ENCODE measurements at places on chromosomes 4 and X. TPM values are rescaled to one million over a fixed set of nuclear protein-coding genes. Genes with fewer than 3 reads are reported as not detected.

ASB12 gene
- total RNA-seq: not detected

CD38 gene
- total RNA-seq: under 0.01 TPM

TLR10 gene
- total RNA-seq: not detected

FAM156B gene
- total RNA-seq: 20.3 TPM

SSX3 gene
- not detected for total RNA-seq

POU3F4 gene
- total RNA-seq: not detected

STAP1 gene
- total RNA-seq: not detected

EPGN gene
- 0.32 TPM for total RNA-seq

ARMCX5 gene
- 18.0 TPM for total RNA-seq

LDB2 gene
- 24.2 TPM for total RNA-seq

NPNT gene
- under 0.01 TPM for total RNA-seq

DMP1 gene
- not detected for total RNA-seq

DUX4 gene
- total RNA-seq: not detected

PLP1 gene
- under 0.01 TPM for total RNA-seq

FGFR3 gene
- 0.86 TPM for total RNA-seq

PIR gene
- 17.7 TPM for total RNA-seq

GAGE2A gene
- total RNA-seq: not detected

EIF2S3 gene
- 256 TPM for total RNA-seq

ADGRL3 gene
- total RNA-seq: 1.3 TPM

MCTS1 gene
- total RNA-seq: 37.4 TPM

MTMR8 gene
- total RNA-seq: 0.43 TPM
